ENCODE measurements at places on chromosomes 3 and 15. TPM values are rescaled to one million over a fixed set of nuclear protein-coding genes. Genes with fewer than 3 reads are reported as not detected.

Gene SLC28A1
- not detected for total RNA-seq

DNA sequence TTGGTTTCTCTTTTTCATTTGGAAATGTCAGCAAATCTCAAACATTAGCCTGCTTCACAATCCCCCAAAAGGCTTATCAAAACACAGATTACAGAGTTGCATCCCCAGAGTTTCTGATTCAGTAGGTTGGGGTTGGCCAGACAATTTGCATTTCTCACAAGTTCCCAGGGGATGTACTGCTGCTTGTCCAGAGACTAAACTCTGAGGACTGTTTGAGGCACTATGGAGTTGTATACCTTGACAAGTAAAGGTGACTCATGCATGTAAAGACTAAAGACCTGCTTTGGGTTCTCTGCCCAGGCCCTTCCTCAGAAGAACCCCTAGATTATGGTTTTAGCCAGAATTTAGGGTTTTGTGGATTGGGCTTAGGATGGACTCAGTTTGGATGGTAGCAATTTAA, 151.1 kb upstream of the ARHGEF26 start:
- no peak for DNase-seq

DNA sequence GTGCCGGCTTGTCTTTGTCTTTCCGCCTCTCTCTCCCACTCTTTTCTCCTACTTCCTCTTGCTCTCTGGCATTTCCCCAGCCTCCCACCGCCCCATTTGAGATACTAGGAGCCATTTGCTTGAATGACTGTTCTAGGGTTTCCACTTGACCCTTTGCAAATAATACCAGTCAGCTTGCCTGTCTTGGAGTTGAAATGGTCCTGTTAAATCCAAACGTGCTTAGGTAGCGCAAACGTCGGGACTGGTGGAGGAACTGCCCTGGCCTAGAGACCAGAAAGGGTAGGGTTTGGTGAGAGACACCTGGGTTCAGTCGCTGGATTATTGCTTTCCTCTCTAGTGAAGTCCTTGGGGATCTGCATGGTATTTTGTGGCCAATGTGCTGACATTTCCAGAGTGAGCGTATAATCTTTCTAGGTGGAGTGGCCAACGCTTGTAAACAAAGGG, 10.6 kb downstream of the ZIC1 start:
- DNase-seq, result no peak

Gene HDAC11
- 9.4 TPM for total RNA-seq

DNA sequence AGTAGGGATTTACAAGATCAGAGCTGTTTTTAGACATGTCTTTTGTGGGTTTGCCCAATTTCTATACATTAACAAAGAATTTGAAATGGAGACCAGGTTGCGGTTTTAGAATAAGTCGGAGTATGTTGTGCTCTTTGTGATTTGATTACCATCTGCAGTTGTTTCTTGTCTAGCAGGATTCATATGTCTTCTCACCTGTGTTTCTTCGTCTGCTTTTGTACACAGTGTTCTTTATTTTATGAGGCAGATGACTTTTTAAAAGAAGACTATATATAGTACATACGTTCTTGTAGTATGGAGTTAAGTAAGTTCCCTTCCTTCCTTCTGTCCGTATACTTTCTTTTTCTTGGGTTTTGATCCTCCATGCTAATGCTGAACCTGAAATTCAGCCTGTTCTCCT, 175.3 kb upstream of the LRRFIP2 start:
- DNase-seq, result no peak

DNA sequence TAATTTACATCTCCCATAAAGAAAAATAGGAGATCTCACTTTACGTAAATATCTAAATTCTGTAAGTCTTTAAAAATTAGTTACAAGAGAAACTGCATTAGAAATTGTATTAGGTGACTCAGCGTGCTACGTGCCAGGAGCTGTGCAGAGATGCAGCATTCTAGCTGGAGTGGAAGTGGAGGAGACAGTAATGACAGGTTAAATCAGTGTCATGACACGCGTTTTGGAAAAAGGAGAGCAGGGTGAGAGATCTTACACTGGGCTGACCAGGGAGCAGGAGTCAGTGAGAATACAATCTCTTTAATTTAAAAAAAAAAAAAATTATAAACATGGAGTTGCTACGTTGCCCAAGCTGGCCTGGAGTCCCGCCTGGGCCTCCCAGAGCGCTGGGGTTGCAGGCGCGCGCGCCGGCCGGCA, 635 bp downstream of the TUBGCP5 start:
- no peak for DNase-seq

- DNase-seq, result peak; percentile 57
These were observed 29.7 kb downstream of the STARD9 start for GRCh38 chr15:42604894-42605744.

Measured in RPMI7951 (cell line).